Caudate nucleus (tissue), 63 donors: ENCODE measurements at places on chromosomes 7 and 10.

- no peak for DNase-seq
These were observed 19.1 kb downstream of the PLPP4 start for GRCh38 chr10:120475844-120476791.

DNA sequence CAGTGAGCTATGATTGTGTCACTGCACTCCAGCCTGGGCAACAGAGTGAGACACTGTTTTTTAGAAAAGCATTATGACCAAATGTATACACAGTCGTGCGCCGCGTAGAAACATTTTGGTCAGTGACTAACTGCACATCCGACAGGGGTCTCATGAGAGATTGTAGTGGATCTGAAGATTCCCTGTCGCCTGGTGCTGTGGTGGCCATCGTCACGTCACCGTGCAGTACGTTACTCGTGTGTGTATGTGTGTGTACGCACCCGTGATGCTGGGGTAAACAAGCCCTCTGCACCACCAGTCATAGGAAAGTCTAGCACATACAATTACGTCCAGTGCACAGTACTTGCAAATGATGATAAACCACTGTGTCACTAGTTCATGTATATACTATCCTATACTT lies 109.4 kb downstream of the ELFN1 start:
- DNase-seq: no peak

DNA sequence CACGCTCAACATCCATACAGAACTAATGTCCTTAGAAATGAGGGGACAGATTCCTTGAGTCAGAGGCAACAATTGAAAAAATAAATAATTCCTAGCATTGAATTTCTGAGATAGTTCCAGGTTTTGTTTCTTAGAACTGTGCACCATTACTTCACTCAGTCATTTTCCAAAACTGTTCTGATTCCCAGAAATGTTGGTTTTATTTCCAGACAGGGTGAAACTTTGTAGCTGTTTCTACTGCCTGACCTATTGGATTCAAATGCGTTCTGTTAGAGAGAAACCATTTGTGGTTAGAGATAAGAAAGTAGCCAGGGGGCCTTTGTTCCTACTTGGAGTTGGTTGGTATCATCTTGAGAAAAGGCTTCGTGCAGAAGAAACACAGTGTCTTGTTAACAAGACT lies 8.1 kb upstream of the DEPP1 start:
- no peak for DNase-seq

- no peak for DNase-seq
These were observed 10.8 kb downstream of the PARD3 start for GRCh38 chr10:34804306-34804705.

- DNase-seq: no peak
These were observed 247.7 kb upstream of the CNTNAP2 start for GRCh38 chr7:145868935-145869334.

DNA sequence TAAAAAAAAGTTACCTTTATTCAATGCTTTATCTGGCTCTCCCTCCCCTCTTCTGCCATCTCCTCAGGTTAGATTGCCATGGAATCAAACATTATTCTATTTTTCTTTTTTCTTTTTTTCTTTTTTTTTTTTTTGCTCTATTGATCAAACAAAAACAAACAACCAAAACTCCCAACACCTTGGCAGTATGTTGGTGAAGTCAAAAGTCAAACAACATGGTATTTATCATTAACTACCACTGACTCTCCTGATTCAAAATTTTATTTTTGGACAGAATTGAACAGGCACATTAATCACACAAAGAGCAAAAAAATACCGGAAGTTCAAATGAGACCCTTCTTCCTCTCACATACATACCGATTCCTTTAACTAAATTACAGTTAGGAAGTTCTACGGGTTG lies 6.4 kb downstream of the PON1 start:
- no peak for DNase-seq

DNA sequence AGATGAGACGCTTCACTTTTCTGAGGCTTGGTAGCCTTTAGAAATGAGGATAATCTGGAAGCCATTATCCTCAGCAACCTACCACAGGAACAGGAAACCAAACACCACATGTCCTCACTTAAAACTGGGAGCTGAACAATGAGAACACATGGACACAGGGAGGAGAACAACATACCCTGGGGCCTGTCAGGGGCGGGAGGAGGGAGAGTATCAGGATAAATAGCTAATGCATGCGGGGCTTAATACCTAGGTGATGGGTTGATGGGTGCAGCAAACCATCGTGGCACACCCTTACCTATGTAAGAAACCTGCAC lies 48.9 kb downstream of the LRGUK start:
- no peak for DNase-seq

- DNase-seq: no peak
These were observed 175.9 kb downstream of the EVX1 start for GRCh38 chr7:27418541-27418940.

DNA sequence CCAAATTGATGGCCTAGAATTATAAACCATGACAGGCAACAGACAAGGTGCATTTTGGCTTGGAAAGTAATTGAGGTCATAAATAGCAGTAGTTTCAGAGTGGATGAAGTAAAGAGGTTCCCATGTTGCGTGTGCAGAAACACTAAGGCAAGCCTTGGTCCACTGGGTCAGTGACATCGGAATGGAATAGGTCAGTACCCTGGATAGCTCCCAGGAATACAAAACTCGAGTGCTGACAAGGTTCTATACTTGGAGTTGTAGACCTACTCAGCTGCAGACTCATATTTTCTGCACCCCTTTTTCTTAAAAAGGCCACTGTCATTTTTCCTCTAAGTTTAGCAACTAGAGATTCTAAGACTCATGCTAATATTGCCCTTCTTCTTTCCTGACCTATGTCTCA lies 132.8 kb downstream of the DYNC1I1 start:
- DNase-seq: no peak

- no peak for DNase-seq
These were observed 6.5 kb downstream of the PDSS1 start for GRCh38 chr10:26703974-26704373.

DNA sequence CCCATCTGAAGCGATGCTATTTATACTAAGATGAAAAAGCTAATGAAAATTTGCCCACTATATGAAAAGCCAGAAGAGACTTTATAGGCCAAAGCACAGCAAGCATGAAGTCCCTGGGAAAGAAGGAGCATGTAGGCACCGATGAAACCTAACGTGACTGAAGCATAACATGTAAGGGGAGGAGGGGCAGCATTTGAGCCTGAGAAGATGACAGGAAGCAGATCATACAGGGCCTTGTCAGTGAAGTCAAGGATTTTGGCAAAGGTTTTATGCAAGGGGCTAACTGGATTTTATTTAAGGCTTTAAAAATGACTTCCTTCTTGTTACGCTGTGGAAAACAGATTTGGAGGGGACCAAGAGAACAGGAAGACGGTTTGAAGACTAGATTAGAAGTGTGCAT lies 744.0 kb downstream of the PHTF2 start:
- no peak for DNase-seq

DNA sequence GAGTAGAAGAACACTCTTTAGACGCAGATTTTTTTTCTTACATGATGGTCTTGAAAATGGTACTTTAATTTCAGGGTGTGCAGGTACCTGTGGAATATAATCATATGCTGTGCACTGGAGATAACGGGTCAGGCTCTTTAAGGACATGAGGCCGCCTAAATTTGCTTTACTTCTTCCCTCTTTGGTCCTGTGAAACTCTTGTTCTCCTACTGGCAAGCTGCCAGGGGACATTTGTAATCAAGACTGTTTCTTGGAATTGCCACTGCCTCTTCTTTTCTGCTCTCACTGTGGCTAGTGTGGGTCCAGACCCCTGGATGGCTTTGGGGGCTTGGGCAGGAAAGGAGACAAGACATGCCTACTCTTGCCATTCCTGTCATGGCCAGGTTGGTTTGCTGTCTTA lies 146.0 kb downstream of the SND1 start:
- no peak for DNase-seq

DNA sequence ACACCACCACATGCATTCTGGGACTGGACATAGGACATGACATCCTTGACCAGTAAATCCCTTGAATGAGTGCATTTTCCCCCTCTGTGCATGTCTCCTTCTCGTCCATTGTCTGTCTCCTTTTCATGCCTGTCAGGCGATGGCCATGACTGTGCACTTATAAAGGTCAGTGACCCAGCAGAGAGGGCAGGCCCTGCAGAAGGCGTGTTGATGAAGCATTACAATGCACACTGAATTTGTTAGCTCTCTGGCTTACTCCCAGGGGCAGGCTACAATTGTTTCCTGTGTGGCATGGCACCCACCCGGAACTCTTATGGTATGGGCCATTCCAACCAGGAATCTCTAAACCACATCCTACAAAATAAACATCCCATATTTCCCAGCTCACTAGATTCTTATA lies 71.1 kb downstream of the SAMD9 start:
- no peak for DNase-seq

GRCh38 chr7:140212100-140212881 lies 35.5 kb upstream of the KDM7A start:
- no peak for DNase-seq

DNA sequence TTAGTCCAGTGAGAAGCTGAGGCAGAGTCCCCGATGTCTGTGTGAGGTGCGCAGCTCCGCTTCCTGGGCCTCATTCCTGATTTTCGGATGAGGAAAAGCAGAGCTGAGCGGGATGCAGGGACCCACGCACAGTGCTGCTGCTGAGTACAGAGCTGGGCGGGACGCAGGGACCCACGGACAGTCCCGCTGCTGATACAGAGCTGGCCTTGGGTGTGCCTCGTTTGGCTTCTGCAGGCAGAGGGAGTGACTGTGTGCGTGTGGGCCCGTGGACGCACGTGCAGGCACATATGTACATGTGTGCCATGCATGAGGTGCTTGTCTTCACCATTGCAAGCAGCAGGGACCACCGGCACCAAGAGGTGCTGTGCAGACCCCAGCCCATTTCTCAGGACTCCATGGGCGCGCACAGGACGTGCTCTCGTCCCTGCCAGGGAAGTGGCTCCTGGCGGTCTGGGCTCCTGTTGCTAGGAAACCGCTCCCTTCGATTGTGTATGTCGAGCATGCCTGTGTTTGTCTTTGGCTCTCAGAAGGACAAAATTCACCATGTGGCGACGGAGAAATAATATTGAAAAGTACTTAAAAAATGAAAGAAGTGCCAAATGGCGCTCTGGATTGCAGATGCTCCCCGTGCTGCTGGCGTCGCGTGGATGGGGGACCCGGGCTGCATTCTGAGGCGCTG lies 303.8 kb upstream of the MKI67 start:
- no peak for DNase-seq

DNA sequence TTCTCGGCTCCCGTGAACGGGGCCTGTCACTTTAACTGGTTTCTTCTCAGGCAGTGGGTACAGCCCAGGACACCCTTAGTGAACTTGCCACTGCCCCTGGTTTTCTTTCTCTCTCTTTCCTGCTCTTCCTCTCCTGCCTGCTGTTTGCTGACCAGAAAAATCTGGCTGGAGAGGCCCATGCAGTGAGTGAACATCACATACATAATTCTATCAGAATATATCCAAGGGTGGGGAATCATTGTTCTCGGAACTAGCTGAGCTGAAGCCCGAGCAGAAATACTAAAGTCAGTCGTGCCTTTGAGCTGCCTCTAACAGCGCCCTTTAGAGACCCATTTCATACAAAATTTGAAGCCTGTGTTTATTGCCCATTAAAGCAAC lies 501.5 kb upstream of the GALNT17 start:
- DNase-seq: no peak

DNA sequence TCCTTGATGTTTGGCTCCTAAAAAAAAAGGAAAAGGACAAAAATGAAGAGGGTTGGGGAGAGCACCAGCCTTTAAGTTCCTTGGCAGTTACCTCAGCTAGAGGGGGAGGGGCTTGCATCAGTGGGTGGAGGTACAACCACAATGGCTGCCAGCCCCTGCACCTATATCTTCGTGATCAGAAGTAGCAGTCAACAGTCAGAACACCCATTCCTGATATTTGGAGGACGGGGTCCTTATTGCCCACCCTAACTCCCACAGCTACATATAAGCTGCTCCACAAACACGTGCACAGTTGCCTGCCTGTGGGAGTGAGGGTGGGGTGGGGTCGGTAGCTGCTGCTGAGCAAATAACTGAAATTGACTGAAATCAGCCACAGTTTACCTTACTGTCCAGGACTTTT lies 26.2 kb downstream of the C1GALT1 start:
- no peak for DNase-seq

DNA sequence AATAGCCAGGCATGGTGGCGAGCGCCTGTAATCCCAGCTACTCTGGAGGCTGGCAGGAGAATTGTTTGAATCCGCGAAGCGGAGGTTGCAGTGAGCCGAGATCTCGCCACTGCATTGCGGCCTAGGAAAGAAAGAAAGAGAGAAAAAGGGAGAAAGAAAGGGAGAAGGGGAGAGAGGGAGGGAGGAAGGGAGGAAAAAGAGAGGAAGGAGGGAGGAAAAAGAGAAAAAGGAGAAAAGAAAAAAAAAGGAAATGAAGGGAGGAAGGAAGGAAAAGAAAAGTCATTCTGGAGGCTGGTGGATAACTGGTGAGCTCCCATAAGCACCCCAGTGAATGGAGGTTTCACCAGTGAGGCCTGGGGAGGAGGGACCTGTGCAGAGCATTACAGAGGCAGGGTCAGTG lies 7.6 kb upstream of the OGDHL start:
- no peak for DNase-seq

DNA sequence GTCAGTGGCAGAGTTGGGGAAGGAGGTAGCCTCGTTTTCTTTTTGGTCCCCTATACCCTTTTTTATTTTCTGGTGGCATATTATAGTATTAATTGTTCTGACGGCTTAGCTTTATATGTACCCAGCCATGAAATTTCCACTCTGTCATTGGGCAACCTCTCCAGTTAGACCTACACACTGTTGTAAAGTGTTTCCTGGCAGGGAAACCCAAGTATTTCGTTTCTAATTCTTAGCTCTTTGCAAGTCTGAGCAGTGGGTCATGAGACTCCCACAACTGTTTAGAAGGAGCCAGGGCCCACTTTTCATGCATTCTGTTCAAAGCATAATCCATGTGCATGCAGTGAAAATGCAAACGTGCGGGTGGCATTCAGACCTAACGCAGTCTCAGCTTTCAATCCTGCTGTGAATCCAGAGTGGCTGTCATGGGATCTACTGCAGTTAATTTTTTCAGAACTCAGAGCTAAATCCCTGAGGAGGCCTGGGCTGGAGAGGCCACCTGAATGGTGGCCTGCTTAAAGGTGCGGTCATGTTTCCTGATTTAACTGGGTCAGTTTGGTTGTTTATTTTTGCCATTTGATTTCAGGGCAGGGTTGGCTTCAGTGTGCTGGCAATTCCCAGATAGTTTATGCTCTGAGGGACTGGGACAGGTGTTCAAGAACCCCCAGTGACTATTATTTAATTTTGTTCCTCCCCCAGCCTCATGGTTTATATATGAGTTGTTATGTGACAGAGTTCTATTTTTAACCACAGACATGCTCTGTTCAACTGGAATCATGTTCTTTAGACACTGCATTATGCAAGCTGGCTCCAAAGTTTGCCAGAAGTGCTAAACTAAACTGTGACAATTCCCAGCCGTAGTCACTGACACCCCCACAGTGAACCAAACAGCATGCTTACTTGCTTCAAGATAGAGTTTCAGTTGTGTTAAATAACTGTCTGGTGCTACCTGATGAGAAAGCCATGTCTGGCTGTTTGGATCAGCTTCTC lies 27.4 kb upstream of the SYPL1 start:
- no peak for DNase-seq
